Stimulated activated CD4-positive, alpha-beta T cell treated with anti-CD3 and anti-CD28 coated beads, TNF-alpha, amount 100 ng/mL, for 48 hours (primary cell): ENCODE measurements at places on chromosomes 12 and 14.
A peak's percentile ranks its signal among the peaks of the same experiment; 100 is the strongest.

GRCh38 chr12:77104286-77104685 lies 38.9 kb upstream of the E2F7 start:
- no peak for DNase-seq

DNA sequence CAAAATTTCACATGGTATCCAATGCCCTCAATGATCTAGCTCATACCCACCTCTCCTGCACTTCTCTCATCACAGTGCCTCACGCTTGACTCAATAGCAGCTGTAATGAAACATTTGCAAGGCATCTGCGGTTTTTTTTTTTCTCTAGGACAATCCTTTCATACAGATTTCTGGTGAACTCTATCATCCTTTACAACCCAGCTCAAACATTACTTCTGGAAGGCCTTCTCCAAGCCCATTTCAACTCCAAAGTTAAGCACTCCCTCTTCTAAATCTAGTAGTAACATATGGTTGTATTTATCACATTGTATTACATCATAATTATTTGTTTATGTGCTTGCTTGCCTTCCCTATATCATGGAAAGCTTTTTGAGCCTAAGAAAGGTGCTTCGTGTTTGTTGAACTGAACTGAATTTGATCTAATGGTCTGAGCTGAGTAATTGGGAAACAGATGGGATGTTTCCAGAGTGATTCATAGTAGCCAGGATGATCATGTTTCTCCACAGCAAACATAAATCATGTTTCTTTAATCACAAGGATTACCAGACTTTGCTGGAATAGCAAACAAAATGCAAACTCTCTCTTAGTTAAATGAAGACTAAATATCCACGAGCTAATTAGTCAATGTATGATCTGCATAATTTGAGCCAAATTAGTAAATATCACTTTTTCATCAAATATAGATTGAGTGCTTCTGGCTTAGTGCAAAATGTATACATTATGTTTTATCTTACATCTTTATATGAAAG lies 14.3 kb downstream of the CFL2 start:
- no peak for DNase-seq

DNA sequence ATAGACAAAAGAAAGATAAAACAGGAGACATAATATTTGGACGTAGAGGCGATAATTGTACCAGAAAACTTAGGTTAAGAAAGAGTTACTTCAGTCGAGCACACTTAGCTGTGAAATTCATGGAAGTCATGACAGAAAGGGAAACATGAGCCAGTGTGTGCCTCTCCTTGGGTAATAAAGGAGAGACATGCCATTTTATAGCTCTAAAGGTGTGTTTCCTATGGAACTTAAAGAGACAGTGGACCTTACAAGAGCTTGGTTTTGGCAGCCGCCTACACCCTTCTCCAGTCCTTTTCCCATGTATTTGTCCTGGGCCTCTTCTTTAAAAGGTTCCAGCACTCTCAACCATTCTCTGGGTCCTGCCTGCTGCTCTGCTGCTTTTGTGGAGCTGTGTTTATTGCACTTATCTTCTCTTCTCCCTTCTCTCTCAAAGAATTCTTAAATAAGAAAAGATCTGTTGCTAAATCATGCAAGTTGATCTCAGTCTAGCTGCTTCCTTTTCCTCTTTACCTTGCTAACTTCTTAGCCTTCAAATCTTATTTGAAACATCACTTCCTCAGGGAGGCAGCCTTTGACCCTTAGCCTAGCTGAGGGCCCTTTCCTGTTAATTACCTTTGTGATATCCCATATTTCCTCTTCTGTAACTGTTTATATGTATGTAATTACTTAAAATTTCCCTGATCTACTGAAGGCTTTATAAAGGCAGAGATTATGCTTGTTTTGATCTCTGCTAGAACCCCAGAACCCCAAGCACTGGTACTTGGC lies 81.8 kb upstream of the EVL start:
- no peak for DNase-seq

DNA sequence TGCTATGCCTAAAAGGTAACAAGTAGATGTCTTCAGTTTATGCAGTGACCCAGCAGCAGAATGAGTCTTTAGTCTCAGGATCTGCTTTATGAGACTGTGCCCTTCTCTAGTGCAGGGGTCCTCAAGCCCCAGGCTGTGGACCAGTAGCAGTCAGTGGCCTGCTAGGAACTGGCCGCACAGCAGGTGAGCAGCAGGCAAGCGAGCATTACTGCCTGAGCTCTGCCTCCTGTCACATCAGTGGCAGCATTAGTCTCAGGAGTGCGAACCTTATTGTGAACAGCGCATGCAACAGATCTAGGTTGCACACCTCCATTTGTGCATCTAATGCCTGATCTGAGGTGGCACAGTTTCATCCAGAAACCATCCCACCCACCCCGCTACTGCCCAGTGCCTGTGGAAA lies 38.4 kb downstream of the LRP6 start:
- no peak for DNase-seq

GRCh38 chr14:101502761-101503392 lies 58.4 kb upstream of the DIO3 start:
- DNase-seq, result no peak

DNA sequence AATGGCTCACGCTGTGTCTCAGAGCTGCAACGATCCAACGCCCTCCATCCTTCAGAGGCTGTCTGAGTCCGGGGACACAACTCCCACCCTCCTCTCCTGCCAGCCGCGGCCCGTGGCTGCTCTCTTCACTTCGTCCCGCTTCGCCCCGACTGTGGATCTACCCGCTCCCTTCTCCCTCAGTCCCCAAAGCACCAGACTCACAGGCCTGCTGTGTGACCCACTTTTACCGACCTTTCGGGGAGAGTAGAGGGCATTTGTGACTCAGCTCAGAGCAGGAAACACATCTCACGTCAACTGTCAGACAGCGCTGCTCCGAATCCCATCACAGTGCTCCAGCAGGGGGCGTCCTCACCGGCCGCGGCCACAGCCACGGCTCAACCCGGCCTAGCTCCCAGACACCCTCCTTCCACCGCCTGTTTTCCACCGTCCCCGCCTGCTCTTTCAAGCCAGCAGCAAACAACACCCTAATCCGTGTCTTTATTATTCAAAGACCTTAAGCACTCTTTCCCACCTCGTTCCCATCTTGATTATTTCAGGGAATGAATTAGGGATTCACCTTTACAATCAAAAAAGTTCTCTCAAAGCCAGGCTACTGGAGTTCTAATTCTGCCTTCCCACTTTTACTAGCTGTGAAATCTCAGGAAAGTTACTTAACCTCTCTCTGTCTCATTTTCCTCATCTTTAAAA lies 5.0 kb upstream of the AQP2 start:
- DNase-seq, result peak; percentile 82

DNA sequence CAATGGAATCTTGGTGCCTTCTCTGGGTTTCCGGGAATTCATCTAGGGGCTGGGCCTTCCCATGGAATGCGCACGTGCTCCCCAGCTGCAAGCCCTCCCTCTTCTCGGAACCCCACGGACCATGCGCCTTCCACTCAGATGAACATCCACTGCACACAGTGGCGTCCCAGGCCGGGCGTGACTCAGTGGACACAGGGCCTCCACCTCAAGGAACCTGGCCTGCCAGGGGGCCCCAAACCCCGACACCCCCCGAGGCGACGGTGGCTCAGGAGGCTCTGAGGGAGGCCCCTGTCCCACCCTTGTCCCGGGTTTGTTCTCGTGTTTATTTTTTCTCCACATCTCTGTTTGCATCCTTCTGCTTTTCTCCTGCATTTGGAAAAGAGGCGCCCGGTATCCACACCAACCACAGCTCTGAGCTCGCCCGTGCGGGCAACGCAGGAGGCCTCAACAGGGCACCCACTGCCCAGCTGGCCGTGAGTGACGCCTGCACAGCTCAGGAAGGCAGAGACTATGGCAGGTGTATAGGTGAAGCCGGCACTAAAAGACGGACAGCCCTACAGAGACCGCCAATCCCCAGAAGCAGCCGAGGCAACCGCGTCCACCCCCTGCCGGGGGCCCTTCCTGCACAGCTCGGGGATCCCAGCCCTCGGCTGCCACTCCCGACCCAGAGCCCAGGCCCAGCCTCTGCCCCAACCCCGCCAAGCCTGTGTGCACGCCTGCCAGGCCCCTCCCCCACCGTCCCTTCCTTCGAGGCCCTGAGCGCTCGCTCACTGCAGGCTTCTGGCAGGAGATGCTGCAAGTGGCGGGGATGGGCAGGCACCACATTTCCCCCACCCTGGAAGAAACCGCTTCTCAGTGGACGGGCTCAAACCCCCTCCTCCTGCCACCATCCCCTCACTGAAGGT lies 23.8 kb upstream of the GALNT9 start:
- no peak for DNase-seq

- no peak for DNase-seq
These were observed 17.2 kb upstream of the CCER1 start for GRCh38 chr12:90972226-90972625.
